ENCODE measurements at places on chromosomes 2 and 18.

GRCh38 chr2:6657136-6657535 lies 208.6 kb downstream of the CMPK2 start:
- DNase-seq: no peak

DNA sequence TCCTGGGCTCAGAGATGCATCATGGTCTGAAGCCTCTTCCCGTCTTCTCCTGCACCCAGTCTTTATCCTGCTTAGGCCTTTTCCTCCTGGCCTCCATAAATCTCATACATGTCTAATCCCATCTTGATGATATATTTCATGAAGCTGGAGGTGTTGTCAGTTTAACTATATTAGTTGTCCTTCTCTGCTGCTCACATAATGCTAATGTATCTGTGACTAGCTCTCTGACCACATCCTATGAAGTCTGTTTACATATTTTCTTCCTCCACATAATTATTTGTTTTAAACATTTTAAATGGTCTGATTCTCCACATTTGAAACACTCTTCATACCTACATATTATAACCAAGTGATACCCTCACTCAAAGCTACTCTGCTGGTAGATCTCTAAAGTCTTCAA lies 315.2 kb upstream of the RND3 start:
- no peak for DNase-seq

DNA sequence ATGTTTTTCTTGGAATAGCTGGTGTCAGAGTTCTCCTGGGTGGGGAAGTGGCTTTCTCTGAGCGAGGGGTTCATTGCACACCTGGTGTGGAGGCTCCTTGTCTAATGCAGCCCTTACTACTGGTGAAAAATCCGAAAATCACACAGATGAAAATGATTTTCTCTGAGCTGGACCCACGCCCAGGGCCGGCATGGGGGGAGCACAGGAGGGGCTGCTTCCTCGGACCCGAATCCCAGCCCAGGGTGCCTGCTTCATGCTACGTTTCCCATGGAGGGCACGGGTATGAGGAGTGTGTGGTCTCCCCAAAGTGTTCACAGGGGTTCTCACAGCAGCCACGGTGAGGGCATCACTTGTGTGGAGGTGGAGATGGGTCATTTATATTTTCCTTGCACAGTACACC lies 288.0 kb upstream of the HDAC4 start:
- no peak for DNase-seq

GRCh38 chr2:203694191-203694590 lies 12.2 kb upstream of the CD28 start:
- no peak for DNase-seq
